ENCODE measurements at places on chromosomes 5 and 9.

DNA sequence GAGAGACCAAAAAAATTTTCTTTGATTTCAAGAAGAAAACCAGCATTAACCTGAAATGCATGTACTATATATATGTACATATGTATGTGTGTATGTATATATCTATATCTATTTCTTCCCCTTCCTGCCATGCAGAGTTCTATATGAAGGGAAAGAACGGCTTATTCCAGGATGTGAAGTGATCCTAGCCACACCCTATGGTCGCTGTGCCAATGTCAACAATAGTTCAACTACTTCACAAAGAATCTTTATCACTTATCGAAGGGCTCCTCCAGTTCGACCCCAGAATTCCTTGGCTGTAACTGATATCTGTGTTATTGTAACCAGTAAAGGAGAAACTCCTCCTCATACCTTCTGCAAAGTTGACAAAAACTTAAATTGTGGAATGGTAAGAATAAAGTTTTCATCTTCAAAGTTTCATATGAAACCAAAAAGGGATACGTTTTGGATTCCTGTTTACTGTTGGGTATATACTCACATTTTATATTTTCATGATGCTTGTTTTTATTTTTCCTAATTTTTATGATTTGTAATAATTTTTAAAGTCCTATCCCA lies 56.2 kb downstream of the DENND4C start:
- no peak for DNase-seq

- DNase-seq, result no peak
These were observed 337.1 kb upstream of the PANK3 start for GRCh38 chr5:168916266-168916665.

DNA sequence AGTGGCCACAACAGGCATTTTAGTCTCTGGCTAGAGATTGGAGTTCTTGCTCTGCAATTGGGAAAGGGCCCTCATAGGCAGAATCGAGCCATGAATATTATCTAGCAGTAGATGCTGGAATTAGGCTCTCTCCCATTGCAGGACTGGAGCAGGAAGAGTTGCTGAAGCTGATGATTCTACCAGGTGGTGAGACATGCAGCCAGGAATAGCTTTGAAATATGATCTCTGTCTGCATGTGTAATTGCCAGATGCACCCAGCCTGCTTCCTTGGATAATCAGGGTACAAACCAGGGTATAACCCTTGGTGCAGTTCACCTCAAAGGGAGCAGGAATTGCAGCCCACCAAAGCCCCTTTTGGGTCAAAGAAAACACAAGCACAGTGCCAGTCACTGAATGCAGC lies 211.4 kb upstream of the FTMT start:
- DNase-seq, result no peak

GRCh38 chr5:159106193-159106568 lies 6.5 kb upstream of the EBF1 start:
- no peak for DNase-seq

DNA sequence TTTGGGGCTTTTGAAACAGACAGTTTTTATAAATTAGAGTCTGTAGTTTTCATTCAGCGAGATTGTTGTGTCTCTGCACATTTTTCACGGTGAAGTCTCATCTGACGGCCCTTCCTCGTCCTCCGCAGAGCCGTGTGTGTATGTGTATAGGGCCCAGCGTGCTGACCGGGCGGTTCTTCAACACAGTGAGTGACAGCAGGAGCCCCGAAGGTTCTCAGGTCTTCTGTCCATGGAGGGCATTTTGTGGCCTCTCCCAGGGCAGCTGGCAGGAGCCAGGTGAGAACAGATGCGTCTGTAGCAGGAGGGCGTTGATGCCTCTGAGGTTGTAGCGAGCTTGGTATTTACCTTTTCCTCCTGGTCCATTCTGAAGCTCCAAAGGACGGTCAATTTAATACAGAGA lies 116.0 kb upstream of the LPCAT1 start:
- no peak for DNase-seq

DNA sequence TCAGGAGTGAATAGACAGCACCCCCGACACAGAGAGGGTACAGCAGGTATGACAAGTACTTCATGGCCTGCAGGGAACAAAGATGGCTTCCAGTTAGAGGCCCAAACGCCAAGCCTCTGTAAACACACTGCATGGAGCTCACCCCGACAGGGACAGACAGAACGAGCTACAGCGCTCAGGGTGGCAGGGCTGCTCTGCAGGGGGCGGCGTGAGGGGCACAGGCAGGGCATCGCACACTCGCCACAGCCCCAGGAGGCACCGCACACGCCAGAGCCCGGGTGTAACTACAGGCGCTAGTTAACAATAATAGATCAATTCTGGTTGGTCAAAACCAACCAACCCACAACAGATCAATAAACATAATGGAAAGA lies 21.1 kb downstream of the CLPTM1L start:
- no peak for DNase-seq

GRCh38 chr9:125889112-125889475 lies 141.9 kb downstream of the PBX3 start:
- DNase-seq, result no peak

DNA sequence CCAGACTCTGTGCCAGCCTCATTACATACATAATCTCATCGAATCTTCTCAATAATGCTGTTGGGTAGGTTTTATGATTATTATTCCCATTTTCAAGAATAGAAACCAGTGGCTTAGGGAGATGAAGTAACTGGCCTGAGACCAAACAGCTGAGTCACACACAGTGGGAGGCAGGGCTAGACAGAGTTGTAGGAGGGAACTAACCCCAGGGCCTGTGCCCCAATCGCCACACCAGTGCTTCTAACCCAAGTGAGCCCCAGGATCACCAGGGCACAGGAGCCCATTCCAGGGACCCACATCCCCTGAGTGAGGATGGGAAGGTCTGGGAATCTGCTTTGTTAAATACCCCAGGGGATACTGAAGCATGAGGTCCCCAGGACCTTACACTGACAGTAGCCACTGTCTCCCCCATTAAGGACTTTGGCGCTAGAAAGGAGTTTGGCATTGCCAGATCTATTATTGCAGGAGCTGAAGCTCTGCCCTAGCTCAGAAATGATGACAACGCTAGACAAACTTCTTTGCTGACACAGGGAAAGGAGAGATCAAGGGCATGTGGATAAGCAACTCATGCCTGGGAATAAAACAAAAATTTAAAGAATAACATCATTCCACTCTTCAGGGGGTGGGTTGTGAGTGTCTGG lies 63.8 kb upstream of the PPARGC1B start:
- DNase-seq, result no peak

GRCh38 chr9:76162086-76162730 lies 232.0 kb downstream of the RFK start:
- DNase-seq, result no peak

DNA sequence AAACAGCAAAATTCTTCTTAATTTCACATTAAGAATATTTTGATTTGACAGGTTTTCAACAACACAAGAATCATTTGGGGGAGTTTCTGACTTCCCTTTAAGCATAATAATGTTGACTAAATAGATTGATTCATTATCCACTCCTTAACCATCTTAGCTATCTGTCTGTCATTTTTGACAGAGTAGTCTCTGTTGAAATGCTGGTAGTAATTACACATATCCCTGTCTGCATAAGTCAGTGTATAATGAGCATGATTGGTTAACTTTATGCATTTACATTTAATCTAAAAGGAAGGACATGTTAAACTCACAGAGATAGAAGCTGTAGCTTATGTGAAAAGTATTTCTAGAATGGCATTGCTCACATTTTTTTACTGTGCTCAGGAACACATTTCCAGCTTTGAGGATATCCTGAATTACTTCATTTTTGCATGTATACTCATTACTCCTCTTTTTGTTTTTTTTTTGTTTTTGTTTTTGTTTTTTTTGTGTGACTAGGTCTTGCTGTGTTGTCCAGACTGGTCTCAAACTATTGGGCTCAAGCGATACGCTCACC lies 385.9 kb downstream of the KDM4C start:
- DNase-seq, result no peak

- DNase-seq, result no peak
These were observed 48.1 kb upstream of the LHFPL2 start for GRCh38 chr5:78696637-78697036.

DNA sequence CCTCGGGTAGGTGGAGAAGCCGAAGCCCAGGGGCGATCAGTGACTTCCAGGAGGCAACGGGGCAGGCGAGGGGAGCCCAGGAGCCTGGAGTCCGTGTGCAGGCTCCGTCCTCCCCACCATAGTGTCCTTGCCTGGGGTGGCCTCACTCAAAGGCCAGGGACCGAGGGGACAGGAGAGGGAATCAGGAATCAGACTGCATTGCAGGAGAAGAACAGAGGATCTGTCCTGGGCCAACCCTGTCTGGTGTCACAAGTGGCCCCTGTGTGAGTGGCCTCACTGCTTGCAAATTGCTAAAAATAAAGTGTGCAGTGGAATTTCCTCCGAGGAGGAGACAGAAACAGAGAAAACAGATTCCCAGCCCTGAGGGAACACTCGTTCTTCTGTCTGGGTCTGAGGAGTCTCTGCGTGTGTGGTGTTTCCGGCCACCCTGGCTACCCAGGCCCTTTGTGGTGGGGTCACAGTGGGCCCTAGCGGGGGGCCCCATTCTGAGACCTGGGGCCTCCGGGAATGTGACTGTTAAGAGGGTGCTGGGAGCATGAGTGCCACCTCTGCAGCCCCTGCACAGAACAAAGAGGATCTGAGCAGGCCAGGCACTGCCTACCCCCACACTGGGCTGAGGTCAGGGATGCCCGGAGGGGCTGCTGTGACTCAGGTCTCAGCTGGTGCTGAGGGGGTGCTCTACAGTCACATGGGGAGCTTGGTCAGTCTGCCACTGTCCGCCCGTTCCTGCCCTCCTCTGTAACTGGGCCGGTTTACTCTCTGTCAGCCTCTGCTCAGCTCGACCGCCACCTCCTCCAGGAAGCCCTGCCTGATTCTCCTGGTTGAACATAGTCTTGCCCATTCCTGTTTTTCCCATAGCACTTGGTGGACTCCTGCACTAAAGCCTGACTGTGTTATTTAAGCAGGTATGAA lies 7.4 kb downstream of the TRAF1 start:
- DNase-seq, result no peak

GRCh38 chr9:124022201-124023121 lies 10.9 kb downstream of the LHX2 start:
- no peak for DNase-seq

DNA sequence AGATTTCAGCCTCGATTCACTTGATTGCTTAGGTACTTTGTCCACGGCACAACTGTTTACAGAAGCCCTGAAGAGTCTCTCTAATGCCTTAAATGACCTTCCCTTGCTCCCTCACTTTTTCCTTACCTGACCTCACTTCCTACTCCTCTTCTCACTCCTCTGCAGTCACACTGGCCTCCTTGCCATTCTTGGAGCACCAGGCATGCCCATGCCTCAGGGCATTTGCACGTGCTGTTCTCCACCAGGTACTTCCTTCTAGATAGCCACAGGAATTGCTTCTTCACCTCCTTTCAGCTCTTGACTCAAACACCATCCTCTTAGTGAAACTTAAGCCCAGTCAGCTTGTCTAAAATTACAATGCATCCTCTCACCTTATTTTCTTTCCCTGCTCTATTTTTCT lies 52.4 kb upstream of the TRAF1 start:
- no peak for DNase-seq

DNA sequence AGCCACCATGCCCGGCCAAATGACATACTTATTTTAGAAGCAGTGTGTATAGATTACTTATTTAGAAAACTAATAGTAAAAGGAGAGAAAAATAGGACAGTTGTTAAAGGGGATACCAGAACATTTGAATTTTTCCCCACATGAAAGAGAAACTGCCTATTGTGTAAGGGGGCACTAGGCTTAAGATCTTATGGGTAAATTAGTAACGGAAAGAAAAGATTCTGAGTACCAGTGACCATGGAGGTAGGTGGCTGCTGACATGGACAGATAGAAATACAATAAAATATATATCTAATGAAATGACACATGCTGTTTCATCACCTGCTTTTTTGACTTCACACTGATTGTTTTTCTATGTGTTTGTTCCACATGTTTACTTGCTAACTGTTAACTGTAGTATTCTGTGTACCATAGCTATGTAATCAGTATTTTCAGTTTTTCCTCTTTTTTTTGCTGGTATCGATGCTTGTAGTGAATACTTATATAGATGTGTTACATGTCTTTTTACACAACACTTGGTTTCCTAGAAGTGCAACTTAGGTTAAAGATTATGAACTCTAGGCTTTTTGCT lies 3.0 kb upstream of the DNAJC21 start:
- DNase-seq, result no peak

DNA sequence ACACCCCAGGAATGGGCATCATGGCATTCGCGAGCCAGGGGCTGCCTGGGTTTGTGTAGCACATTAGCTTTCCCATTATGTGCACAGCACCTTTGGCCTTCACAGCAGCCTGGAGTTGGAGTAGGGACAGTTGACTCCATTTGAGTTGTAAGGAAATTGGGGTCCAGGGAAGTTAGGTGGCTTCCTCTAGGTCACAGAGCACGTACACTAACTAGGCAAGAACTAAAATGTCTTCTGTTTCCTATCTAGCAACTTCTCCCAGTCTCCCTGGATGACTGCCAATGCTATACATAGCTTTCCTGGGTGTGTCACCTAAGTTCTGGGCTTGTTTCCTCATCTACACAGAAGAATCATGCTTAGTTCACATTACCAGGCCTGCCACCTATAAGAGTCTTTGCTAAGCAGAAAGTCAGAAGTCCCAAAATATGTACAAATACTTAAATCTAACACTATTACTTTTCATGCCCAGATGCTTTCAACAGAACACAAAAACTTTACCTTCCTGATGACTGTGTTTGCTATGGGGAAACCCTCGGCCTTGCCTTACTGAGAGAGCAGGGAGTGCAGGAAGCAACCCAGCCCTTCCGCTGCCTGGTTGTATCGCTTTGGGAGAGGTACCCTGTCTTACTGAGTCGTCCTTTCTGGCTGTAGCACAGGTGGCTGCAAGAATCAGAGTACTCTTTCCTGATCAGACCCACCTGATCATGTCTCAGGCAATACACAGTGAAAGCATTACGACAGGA lies 12.0 kb downstream of the MACROH2A1 start:
- no peak for DNase-seq

- no peak for DNase-seq
These were observed 3.7 kb upstream of the IFNB1 start for GRCh38 chr9:21081451-21081850.
